ENCODE measurements at places on chromosomes 1 and 21.
A peak's percentile ranks its signal among the peaks of the same experiment; 100 is the strongest.

GRCh38 chr1:186076006-186076405 is 299.0 kb downstream of the TPR start:
- no peak for DNase-seq

DNA sequence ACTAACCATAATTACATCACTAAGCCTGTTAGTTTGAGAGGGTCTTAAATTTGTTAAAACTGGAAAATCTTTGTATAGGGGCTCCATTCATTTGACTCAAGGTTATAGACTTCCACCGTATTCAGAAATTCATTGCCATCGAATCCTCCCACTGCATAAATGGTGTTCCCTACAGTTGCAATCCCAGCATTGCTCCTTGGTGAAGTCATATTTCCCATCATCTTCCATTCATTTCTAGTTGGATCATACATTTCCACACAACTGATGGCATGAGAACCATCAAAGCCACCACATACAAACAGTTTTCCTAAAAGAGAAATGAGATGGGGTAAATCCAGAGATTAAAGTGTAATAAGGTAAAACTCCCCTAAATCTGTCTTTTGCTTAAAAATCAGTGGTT is 19.1 kb downstream of the IVNS1ABP start:
- no peak for DNase-seq

DNA sequence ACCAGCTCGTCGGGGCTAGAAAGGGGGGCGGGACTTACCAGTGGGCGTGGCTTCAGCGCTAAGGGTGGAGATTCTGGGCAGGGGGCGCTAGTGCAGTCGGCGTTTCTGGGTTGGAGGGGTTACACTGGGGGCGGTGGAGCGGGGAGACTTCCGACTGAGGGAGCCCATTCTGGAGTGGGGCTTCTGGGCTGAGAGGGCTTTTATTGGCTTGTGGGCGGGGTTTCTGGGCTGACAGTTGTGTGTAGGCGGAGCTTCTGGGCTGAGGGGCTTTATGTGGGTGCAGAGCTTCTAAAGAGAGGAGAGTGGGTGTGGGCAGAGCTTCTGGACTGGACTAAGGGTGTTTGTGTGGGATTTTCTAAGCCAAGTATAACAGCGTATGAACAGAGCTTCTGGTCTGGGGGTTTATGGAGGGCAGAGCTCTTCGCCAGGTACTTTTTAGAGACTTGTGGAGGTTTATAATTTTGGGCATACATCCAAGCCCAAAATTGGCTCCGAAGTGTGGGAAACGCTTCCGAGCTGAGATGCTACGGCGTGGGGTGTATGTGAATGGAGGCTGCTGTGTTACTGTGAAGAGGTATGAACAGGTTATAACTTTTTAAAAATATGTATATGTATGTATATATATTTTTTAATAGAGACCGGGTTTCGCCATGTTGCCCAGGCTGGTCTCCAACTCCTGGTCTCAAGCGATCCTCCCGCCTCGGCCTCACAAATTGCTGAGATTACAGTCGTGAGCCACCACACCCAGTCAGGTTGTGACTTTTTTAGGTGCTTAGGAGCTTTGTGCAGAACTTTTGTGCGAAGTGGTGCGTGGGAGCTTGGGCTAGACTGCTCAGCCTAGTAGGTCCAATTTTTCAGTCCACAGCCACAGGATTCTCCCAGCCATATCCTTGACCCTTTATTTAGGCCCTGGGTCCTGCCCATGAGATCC is 825 bp downstream of the TMEM39B start:
- no peak for DNase-seq

GRCh38 chr1:3740042-3740441 is 12.2 kb upstream of the CCDC27 start:
- no peak for DNase-seq

GRCh38 chr1:201726700-201727099 is 102.3 kb upstream of the IPO9 start:
- no peak for DNase-seq

GRCh38 chr21:23496729-23497128 is 2110.6 kb downstream of the MRPL39 start:
- no peak for DNase-seq

GRCh38 chr1:74011736-74012135 is 186.2 kb downstream of the LRRIQ3 start:
- DNase-seq, result no peak

DNA sequence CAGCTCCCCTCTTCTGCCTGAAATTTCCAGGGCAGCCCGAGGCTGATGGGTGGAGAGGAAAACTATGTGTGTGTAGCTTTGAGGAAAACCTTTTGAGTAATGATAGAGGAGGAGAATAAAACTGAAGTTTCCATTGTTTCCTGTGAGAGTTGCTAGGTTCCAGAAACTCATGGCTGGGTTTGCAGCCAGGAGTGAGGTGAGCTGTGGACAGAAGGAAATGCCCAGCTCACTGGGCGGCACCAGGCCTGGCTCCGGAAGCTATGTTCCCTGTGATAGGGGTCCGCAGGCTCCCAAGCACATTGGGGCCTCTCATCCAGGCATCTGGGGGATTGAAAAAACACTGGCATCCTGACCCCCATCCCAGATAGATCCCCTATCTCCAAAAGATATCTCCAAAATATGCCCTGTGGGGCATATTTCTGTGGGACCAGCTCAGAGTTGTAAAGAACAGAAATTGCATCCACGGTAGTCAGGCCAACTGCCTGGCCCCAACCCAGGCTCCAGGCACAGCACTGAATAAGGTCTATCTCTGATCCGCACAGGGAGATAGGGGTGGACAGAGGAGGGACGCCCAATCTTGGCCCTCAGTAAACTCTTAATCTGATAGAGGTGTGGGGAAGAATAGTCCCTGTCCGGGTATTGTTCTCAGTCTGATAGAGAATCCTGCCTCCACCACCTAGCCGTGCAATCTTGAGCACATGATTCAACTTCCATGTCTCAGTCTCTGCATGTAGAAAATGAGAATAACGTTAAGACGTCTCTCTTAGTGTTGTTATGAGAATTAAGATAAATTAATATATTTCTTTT is 1.8 kb upstream of the HSPG2 start:
- DNase-seq, result no peak

- DNase-seq, result peak; percentile 81
Measured at GRCh38 chr1:67683316-67683715, 1.7 kb upstream of the GADD45A start.

- DNase-seq, result no peak
Measured at GRCh38 chr1:64315402-64315801, 112.0 kb downstream of the UBE2U start.

DNA sequence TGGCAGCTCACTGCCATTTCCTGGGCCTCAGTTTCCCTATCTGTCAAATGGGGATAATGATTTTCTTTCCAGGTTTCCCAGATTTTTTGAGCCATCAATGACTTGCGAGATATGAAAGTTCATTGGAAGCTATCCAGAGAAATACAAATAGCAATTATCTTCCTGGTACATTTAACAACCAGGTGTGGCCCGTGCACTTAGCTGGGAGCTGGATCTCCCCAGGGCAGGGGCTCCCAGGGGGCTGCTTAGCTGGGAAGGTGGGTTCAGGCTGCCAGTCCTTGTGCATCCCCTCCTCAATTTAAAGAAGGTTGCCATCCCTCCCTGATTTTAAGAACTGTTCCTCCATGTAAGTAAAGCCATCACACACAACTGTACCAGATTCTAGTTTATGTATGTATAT is 3.6 kb upstream of the TMEM54 start:
- no peak for DNase-seq

DNA sequence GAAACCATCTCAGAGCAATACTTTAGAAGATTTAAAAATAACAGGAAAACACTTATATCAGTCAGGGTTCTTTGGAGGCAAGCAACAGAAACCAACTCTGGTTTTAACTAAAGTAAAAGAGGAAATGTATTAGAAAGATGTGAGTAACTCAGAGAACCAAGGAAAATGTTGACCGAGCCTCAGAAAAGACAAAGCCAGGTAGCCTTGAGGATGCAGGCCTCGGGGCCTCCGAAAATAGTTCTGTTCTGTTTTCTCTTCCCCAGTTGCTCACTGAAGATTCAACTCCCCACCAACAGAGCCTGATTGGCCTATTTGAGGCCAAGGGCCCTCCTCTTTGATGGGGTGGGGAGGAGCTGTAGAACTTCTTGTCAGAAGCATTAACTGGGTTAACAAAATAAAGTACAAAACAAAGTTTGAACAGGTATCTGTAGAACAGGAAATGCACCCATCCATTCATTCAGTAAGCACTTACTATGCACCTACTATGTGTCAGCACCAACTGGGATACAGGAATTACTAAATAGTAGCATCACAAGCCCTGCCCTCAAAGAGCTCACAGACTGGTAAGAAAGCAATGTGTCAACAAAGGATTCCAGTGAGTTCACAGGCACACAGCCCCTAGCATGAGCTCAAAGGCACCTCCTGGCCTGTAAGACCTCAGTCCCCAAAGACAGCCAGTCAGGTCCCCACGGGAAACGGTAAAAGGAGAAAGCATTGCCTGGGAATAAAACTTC is 12.6 kb downstream of the SLAMF8 start:
- no peak for DNase-seq

GRCh38 chr1:193562121-193562520 is 375.7 kb upstream of the B3GALT2 start:
- no peak for DNase-seq

DNA sequence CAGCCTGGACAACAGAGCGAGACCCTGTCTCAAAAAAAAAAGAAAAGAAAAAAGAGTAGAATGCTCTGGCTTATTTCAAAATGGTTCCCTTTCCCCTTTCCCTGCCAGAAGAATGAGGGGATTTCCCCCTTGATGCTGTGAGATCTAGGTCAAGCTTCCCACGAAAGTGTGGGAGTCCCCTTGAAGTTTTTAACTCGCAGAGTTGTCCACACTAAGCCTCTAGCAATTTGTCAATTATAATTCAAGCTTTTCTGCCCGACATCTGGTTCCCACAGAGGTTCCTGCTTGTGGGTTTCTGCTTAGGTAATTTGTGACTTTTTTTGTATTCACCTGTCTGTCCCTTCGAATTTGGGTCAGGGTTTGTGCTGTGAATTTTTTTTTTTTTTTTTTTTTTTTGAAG is 62.8 kb downstream of the ZFYVE9 start:
- DNase-seq, result no peak

DNA sequence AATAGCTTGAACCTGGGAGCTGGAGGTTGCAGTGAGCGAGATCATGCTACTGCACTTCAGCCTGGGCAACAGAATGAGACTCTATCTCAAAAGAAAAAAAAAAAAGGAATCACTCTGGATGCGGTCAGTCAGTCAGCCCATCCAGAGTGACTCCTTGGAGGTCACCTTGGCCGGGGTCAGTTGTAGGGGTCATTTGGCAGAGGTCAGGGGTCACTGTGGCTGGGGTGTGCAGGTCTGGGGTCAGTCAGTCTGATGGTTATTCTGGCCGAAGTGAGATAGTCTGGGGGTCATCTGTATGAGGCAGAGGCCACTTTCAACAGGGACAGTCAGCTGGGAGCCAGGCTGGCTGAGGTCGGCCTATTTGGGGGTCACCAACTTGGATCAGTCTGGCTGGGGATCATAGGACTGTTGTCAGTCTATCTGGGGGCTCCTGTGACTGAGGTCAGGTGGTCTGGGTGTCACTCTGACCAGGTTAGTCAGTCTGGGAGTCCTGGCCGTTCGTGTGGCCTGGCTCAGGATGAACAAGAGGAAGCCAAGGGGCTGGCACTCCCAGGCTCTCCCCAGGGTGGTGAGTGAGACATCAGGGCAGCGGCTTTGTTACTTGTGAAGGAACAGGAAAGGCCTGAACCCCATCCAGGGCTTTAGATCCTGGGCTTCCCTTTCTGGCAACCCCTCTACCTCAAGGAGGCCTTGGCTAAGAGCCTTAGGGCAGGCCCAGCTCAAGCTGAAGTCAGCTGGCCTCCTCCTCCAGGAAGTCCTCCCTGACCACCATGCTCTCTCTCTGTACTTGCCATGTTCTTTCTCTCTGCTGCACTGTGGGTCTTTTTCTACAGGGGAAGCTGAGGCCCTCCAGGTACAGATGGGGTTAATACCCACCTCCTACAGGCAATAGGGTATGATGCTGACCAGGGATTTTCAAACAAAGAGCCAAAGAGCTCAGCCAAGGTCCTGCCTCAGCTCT is 15.1 kb downstream of the PTPRU start:
- no peak for DNase-seq

DNA sequence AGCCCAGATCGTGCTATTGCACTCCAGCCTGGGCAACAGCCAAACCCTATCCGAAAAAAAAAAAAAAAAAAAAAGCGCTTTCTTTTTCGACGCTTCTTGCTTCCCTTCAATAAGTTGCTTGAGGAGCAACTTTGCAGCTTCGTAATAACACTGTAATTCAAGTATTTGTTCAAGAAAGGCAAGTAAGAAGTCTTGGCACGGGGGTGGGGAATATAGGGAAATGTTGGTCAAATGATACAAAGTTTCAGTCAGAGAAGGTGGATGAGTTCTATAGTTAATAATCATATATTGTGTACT is 871 bp upstream of the PSMA5 start:
- DNase-seq, result no peak

GRCh38 chr1:26293911-26294463 is 12.4 kb downstream of the UBXN11 start:
- DNase-seq, result no peak

- peak; percentile 88 for DNase-seq
Measured at GRCh38 chr1:91699339-91699974, 186.5 kb downstream of the TGFBR3 start.

DNA sequence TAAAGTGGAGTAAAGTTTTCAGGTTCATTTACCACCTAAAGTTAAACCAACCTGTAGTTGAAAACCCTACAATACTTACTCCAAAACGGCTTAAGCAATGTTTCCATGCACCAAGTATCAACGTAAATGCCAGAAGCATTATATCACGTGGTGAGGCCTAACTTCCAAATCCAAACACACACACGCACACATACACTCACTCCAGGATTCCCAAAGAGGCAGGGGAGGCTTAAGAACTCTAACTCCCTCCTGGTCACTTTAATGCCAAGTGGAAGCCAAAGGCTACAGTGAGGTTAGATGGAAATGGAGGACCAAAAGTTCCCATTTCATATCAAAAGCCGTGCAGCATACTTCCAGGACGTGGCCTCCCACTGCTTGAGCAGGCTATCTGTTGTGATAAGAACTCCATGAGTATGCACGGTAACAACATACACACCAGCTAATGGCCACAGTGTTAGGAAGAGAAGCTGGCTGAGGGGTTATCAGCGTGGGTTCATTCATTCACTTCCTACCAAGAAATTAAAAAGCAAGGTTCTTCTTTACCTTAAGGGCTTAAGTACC is 224.1 kb downstream of the SLC45A1 start:
- no peak for DNase-seq

GRCh38 chr1:40014253-40014706 is 26.2 kb upstream of the CAP1 start:
- no peak for DNase-seq

DNA sequence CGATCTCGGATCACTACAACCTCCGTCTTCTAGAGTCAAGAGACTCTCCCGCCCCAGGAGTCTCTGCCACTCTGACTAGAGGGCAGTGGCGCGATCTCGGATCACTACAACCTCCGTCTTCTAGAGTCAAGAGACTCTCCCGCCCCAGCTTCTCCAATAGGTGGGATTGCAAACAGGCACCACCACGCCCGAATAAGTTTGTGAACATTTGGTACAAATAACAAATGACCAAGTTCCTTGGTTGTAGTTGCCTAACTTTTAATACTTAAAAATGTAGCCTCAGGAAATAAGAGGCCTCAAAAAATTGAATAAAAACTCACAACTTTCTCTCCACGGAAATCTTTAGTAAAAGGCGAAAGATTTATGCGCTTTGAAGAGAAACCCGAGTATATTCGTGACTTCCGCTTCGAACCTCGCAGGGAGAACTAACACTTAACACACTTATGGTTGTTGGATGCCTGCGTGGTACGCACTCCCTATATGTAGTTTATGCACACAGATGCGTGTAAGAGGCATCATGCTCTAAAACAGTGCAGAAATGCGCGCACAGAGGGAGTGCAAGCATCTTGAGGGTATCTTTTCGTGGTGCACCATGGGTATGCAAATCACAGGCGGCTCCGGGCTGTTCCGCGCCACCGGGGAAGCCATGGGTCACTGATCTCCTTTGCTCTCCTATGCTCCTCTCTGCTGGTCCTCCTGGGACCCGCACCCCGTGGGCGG is 11.4 kb downstream of the BTBD19 start:
- DNase-seq, result peak; percentile 89

Measured in HS-5 (cell line).